Activated T-helper 1 cell treated with Interleukin-2 at 50 U/mL for 16 hours (primary cell): ENCODE measurements at places on chromosomes 5 and 9.

- no peak for DNase-seq
Measured at GRCh38 chr9:88694625-88695024, 159.6 kb downstream of the NXNL2 start.

DNA sequence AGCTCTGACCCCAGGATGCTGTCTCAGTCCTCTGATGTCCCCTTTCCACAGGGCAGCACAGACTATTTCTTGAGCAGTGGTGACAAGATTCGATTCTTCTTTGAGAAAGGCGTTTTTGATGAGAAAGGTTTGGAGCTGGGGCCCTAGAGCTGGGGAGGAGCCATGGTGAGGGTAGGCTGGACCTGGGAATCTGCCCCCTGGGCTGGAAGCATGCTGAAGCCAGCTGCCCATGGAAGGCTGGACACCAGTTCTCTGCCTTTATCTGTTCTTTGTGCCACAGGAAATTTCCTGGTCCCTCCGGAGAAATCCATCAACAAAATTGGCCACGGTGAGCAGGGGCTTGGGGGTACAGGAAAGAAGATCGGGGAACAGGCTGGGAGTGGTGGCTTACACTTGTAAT lies 12.9 kb downstream of the PHYHD1 start:
- no peak for DNase-seq

DNA sequence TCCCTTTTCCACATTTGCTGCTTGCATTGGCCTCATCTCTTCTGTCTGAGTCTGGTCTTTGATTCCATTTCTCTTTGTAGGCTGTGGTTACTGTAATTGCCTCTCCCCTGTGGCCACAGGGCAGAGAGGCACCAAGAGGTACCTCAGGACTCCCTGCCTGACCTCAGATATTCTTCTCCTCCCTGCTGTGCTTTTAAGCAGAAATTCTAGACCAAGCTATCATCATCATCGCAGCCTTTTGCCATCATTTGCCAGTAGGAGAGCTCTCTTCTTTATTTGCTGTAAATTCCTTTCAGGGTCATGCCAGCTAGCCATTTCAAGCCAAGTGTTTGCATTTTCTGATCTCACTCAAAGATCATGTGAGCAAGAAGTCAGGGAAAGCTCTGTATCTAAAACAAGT lies 369.6 kb downstream of the ICE1 start:
- no peak for DNase-seq

- no peak for DNase-seq
Measured at GRCh38 chr5:173764332-173765028, 123.7 kb upstream of the CPEB4 start.

DNA sequence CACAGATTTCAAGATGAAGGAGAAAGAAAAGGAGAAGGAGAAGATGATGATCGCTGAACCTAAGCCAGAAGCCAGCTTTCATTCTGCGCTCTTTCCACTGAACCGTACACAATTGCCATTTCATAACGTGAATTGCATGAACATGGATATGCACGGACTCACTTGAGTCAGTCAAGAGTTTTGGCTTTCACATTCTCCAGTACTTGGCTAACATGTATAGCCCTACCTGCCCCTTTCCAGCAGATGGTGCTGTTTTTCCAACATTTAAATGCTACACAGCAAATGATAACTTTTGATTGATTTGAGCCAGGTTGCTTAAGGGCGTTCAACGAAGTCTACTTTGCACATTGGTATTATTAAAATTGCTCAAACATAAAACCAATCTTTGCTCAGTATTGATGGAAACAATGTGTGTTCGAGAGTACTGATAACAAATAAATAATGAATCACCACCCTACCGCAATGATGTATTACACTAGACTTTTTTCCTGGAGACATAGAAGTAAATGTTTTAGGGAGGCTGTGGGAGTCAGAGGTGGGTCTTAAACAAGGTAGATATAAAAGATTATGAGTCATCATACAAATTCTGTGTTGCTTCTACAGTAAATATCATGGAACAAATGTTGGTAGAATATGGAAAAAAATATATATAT lies 196.4 kb downstream of the TRPM3 start:
- no peak for DNase-seq

DNA sequence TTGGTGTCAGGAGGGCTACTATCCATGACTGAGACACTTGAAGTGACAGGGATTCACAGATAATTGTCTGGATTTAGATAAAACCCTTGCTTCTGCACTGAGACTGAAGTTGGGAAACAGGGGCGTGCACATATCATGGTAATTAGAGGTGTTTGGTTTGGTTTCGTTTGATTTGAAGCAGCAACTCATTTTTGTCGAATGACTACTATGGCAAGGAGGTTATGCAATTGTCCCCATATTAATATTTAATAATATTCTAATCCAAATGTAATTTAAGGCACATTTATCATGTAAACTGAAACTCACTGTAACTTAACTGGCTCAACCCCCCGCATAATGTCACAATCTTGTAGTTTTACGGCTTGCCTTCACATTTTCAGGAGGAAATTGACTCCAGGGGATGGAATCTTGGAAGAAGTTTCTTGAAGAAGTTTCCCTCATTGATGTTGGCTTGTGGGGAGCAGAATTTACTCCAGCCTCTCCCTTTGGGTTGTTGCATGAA lies 12.5 kb downstream of the ZNF366 start:
- DNase-seq: no peak

GRCh38 chr9:126743041-126743440 lies 61.8 kb upstream of the ZBTB43 start:
- no peak for DNase-seq

DNA sequence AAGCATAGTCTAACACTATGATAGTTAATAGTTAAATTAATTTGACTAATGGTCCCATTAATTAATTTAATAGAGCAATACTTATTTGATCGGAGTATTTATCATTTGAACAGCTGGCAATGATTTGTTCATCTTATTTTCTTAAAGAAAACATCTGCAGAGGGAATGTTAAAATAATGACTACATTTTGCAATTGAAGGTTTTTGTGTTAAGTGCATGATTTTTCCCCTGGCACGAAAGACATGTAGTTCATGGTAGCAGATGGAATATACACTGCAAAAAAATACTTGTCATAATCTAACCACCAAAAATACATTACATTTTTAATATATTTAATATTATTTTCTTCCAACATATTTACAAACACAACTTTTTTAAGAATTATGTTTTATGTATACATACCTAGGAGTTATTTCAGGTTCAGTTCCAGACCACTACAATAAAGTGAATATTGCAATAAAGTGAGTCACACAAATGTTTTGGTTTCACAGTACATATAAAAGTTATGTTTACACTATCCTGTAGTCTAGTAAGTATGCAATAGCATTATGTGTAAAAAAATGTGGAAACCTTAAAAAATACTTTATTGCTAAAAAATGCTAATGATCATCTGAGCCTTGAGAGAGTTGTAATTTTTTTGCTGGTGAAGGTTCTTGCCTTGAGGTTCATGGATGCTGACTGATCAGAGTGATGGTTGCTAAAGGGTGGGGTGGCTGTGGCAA lies 292.6 kb upstream of the DAB2 start:
- DNase-seq: no peak

DNA sequence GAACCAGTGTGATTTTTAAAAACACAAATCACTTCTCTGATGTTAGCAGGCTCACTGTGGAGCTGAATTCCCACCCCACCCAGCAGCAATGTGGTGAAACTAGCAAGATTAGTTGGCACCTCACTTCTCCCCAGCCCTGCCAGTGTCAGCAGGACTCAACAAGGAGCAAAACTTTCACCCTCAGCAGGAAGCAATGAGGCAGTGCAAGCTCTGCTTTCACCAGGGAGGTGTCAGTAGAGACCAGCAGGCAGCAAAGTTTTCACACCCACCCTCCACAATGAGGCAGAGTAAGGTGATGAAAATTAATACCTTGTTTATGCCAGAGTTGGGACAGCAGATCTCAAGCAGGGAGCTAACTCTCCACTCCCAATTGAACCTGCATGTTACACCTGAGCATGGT lies 565.0 kb downstream of the CETN3 start:
- no peak for DNase-seq
